Memory B cell (primary cell): ENCODE measurements at places on chromosomes 1 and 21.

GRCh38 chr1:194184974-194185373, 998.6 kb upstream of the B3GALT2 start:
- H3K4me3 ChIP-seq, result no peak overlapping the region
- no peak for DNase-seq
- H3K27me3 ChIP-seq, result no peaks in the 10 kb centered on the region
- H3K36me3 ChIP-seq, result no peaks in the 10 kb centered on the region
- no peaks in the 10 kb centered on the region for H3K4me1 ChIP-seq

GRCh38 chr1:29830383-29830782, 594.1 kb downstream of the PTPRU start:
- no peaks in the 10 kb centered on the region for H3K36me3 ChIP-seq
- H3K4me3 ChIP-seq, result no peak overlapping the region
- H3K27ac ChIP-seq, result no peak overlapping the region
- no peaks in the 10 kb centered on the region for H3K4me1 ChIP-seq
- DNase-seq, result no peak

DNA sequence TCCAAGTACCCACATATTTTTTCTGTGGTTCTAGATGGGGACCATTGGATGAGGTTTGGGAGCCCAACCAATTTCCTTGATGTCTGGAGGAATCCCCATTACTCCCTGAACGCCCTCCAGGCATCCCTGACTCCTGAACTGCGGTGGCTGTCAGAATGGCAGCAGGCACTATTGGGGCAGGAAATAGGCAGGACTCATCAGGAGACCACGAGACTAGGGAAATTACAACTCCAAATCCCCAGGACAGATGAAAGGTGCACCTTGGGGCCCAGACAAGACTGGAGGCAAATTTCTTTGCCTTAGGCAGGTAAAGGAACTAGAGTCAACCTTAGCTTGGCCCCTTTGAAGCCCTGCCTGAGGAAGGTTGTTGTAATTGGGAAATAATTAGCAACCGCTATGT, 1.1 kb downstream of the CGN start:
- no peaks in the 10 kb centered on the region for H3K27me3 ChIP-seq
- no peak overlapping the region for H3K27ac ChIP-seq
- DNase-seq, result no peak
- H3K4me1 ChIP-seq, result peaks cover 6% of the 10 kb centered on the region
- H3K4me3 ChIP-seq, result peak overlapping the region; percentile 25

DNA sequence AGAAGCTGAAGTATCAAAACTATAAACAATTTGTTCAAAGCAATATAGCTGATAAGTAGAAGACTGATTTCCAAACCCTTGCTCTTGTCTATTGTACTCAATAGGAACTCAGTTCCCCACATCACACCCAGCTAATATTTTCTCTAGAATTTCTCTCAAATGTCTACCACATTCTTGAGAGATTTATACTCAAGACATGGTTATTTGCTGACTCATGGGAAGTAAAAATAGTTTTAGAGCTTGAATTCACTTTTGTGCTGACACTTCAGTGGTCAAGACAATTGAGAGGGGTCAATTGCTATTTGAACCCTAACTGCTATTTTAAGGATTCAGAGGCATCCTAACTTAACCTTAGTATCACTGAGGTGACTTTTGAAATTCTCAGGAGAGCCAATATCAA, 99.0 kb downstream of the TNNI3K start:
- peaks cover 3% of the 10 kb centered on the region for H3K36me3 ChIP-seq
- no peaks in the 10 kb centered on the region for H3K4me1 ChIP-seq
- no peaks in the 10 kb centered on the region for H3K27me3 ChIP-seq
- DNase-seq, result no peak

GRCh38 chr1:121519042-121519755, 334.4 kb downstream of the SRGAP2C start:
- peaks cover 30% of the 10 kb centered on the region for H3K4me1 ChIP-seq
- DNase-seq, result peak; percentile 66
- H3K27me3 ChIP-seq, result no peaks in the 10 kb centered on the region
- H3K27ac ChIP-seq, result peak overlapping the region; percentile 92
- peak overlapping the region; percentile 94 for H3K4me3 ChIP-seq
- H3K36me3 ChIP-seq, result no peaks in the 10 kb centered on the region

GRCh38 chr1:82704393-82704792, 903.7 kb downstream of the ADGRL2 start:
- no peak for DNase-seq
- no peaks in the 10 kb centered on the region for H3K36me3 ChIP-seq
- no peak overlapping the region for H3K4me3 ChIP-seq
- no peak overlapping the region for H3K27ac ChIP-seq
- no peaks in the 10 kb centered on the region for H3K4me1 ChIP-seq
- H3K27me3 ChIP-seq, result no peaks in the 10 kb centered on the region

GRCh38 chr21:19541602-19542001, 1138.0 kb upstream of the TMPRSS15 start:
- no peaks in the 10 kb centered on the region for H3K36me3 ChIP-seq
- no peaks in the 10 kb centered on the region for H3K27me3 ChIP-seq
- no peaks in the 10 kb centered on the region for H3K4me1 ChIP-seq

DNA sequence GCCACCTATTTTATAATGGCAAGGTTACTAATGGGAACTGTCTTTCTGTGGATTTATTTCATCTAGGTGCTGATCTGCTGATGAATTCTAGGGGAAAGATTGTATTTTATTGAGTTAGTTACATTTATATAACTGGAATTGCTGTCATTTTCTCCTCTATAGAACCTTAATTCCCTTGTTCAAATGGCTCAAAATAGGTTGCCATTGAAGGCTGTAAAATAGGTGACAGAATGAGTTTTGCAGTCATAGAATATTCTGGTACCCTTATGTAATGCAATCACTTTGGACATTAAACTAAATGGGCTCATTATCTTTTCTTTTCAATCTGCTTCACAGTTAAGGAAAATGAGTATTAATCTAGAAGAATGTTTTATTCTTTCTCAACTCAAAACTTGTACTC, 131.0 kb downstream of the CTH start:
- no peaks in the 10 kb centered on the region for H3K36me3 ChIP-seq
- H3K27ac ChIP-seq, result no peak overlapping the region
- no peak for DNase-seq
- H3K27me3 ChIP-seq, result peaks cover 5% of the 10 kb centered on the region
- no peak overlapping the region for H3K4me3 ChIP-seq
